ENCODE measurements at places on chromosomes 7 and 10.

DNA sequence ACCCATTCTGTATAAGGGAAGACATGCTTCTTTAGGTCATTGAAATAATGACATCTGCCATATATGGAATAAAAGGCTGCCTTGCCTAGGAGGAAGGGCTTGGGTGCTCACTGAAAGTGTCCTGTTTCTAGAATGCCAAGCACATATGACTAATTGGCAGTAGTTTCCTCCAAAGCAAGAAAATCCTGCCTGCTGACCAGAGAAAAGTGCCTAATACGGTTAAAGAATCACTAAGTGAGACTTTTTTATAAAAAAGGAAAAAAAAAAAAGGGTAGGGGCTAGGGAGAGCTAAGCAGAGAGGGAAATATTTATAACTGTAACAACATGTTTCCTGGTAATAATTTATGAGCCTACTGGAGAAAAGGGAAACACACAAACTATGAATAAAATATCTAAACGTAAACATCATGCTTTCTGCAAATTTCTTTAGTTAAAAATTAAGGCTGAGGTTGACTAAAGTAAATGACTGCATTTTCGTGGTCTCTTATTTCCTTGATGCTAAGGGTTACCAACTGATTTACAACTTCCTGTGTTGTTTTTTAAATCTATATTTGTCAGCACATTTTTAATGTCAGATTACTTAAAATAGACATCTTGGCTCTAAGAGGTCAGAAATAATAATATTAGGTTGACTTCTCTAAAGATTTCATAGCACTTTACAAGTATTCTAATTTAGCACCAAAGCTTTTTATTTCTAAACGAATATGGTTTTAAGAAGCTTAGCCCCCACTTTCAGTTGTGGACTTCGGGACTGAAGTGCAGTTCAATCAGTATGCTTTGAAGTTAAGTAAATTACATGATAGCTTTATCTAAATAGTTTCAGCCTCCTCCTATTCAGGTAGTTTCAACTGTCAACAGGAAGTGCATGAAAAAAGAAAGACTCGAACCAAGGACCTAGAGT is 89.6 kb downstream of the CABCOCO1 start:
- DNase-seq, result no peak

- DNase-seq, result no peak
These were observed 613.1 kb downstream of the SUGCT start for GRCh38 chr7:40747856-40748255.

GRCh38 chr10:125149036-125149679 is 11.2 kb downstream of the CTBP2 start:
- DNase-seq, result no peak

DNA sequence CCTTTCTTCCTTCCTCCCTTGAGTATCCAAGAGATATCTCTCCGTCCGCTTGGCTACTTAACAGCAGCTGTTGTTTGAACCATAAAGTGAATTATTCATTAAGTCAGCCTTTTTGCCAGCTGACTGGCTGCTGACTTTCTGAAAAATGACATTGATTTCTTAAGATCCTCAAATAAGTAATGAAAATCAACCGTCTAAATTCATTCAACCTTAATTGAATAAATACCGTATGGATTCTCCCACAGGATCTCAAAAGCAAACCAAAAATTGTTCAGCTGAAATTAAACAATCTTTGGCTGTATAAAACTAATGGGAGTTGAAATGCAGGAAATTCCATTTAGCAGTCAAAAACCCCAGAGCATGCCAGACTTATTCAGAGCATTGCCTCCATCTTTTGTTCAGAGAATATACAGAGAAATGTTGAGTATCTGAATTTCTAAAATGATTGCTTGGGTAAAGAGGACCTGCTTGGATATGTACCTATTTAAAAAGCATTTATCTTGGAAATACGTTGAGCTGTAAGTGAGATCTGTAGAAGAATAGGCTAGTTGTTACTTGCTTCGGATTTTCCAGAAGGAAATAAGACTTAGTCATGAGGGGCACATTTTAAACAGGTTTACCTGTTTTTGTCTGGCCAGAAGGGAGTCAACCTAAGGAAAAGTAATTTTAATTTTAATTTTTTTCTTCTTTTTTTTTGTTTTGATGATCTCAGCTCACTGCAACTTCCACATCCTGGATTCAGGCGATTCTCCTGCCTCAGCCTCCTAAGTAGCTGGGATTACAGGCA is 136.2 kb downstream of the PLXDC2 start:
- no peak for DNase-seq

- no peak for DNase-seq
These were observed 26.3 kb downstream of the IPMK start for GRCh38 chr10:58241346-58241745.

- DNase-seq, result peak; percentile 45
These were observed 60.9 kb downstream of the ARMC3 start for GRCh38 chr10:22988581-22989360.

DNA sequence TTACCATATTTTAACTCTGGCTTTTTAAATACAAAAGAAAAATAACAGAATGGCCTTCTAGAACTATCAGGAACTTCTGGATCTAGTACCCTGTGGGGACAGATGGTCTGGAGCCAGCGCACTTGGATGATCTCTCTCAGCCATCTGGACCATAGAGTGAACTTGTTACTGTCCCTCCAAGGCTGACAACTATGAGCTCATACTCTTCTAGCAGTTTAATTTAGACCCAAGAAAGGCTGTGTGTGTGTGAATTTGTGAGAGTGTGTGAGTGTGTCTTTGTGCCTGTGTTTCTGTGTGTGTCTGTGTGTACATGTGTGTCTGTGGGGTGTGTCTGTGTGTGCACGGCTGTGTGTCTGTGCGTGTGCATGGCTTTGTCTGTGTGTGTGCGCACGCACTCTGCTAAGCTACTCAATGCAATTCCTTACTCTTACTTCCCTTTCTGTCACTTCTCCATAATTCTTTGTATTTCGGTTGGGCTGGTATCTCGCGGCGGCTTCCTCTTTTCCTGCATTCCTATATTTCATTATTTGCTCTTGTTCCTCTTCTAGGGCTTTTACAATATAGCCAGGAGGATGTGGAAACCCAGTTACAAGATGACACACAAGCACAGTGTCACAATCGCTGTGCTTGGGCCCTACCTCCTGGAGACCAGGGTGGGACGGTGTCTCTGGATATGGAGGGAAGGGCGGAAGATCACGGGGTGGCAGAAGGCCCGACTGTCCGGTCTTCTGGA is 51.9 kb downstream of the IKZF1 start:
- DNase-seq, result no peak

DNA sequence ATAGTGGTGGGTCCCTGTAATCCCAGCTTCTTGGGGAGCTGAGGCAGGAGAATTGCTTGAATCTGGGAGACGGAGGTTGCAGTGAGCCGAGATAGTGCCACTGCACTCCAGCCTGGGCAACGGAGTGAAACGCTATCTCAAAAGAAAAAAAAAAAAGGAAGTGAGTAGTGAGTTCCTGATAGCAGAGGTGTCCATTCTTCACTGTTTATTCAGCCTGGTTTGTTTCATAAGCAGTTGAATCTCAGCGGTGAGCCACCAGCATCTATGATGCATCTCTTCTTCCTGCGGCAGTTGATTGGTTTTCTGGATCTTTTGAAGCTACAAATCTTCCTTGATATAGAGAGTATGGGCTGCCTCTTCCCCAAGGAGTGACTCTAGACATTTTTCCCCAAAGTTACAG is 316.1 kb upstream of the MTPN start:
- DNase-seq, result no peak

DNA sequence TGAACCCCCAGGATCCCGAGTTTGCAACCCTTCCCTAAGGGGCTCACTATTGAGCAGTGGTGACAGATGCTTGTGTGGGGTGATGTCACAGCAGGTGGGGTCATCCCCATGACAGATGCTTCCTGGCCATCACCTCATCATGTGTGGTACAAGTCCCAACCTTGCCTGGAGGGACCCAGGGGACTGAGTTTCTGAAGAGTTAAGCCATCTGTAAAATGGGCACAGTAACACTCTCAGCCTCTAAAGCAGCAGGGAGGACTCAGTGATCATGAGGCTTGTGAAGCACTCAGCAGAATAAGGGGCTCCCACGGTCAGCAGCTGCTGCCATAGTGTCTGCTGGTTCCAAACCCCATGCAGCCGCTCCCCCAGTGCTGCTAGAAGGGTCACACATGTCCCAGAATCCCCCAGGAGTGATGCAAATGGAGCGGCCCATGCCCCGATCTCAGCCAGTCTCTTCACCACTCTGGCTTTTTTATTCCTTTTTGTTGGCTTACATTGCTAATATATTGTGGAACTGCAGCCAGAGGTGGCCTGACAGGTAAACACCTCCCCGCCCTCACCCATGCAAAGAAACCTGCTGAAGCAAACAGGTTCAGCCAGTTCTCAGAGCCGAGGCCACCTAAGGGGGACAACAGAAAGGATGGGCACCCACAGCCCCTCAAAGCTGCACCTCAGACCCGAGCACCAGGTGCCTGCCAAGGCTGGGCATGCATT is 102.1 kb upstream of the PDGFA start:
- no peak for DNase-seq

DNA sequence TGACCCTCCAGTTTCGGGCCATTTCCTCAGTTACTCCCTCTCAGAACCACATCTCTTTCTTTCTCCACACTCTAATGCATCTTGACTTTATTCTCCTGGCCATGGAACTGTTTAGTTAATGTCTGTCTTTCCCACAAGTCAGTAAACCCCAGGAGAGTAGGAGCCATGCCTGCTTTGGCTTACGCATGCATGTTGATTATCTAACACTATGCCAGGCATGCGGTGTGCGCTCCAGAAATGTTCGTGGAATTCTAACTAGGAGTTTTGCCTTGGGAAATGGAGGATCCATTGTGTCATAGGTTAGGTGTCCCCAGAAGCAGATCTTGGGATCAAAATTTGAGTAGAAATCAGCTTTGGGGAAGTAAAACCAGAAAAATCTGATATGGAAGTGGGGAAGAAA is 308.9 kb downstream of the GRID1 start:
- no peak for DNase-seq

DNA sequence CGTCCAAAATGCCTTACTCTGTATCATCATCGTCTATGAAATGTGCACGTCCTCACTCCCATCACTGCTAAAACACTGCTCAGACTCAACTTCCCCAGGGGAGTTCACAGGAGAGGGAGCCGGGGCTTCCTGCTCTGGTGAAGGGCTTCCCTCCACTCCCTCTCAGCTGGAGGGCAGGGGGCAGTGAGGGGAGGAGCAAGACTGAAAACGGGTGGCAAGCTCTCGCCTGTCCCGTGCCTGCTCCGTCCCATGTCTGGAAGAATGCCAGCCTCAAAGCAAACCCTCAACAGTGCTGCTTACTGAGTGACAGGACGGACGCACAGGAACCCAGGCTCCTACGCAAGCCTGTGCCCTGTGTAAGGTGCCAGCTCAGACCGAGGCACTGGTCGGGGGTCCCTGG is 25.1 kb downstream of the PRKAG2 start:
- DNase-seq, result no peak

- no peak for DNase-seq
These were observed 6.5 kb upstream of the HERPUD2 start for GRCh38 chr7:35701287-35701900.

GRCh38 chr10:127044186-127044585 is 139.0 kb downstream of the DOCK1 start:
- DNase-seq, result no peak

- no peak for DNase-seq
These were observed 257.3 kb downstream of the PTEN start for GRCh38 chr10:88120599-88121333.

DNA sequence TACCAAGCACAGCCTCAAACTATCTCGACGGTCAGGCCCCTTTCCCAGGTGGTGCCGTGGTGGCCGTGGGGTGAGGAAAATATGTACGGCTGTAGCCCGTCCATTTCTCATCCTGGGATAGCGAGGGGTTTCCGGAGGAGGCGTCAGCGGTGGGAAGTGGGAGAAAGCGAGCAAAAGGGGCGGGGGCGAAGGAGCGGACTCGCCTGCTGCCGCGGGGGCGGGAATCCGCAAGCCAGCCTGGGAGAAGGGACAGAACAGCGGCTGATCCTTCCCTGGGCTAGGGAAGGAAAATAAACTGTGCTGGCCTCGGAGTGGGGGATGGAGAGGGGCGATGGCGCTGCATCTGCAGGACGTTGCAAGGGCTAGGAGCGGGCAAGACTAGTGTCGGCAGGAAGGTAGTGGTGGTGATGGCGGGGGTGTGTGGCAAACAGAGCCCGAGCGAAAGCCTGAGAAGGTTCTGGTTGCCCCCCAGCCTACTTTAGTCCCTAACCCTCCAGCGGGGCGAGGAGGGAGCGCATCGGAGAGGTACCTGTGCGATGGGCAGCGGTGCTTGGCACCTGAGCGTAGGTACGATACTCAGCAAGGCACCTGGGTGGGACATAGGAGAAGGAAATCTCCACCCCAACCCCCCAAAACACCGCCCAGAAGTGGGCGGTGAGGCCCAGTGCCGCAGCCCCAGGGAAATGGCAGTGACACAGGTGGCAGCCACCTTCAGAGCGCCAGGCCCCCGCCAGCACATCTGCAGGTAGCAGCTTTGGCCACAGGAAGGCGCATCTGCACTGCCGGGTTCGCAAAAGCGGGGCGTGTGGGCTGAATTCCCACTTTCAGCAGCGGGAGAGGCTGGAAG is 49.9 kb upstream of the STEAP1B start:
- DNase-seq, result no peak

DNA sequence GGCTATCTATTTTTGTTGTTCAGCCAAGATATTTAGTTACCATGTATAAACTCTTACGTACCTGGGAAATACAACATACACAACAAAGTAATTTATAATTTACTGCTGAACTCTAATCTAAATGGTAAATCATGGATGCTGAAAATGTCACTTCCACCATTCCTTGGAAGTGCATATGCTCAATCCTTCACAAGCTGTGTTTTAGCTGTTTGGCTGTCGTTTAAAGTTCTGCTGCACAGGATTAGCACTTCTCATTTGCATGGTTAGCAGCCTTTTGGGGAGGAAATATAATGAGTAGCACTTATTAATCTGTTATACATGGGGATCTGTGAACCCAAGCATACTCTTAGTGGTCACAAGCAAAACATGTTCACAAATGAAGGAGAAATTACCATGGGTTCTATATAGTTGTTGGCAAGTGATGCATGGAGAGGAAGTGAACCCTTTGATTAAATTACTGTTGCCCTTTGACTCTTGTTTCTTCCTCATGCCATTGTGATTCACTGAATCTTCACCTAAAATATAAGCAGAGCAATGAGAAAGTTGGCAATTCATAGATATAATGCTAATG is 18.5 kb downstream of the PIK3CG start:
- no peak for DNase-seq

DNA sequence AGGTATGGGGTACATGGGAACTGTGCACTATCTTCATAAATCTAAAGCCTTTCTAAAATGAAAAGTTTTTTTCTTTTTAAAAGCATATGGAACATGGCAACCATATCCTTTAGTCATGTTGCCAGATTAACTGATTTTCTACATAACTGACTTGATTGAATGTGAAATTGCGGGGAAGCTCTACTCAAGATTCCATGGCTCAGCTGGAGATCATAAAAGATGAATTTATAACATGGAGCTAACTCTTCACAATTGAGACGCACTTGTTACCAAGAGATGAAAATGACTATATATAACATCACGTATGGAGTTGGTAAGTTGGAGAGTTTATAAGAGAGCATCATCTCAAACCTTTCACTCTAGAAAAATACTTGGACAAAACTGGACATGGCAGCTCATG is 190.2 kb upstream of the MYO3A start:
- no peak for DNase-seq

DNA sequence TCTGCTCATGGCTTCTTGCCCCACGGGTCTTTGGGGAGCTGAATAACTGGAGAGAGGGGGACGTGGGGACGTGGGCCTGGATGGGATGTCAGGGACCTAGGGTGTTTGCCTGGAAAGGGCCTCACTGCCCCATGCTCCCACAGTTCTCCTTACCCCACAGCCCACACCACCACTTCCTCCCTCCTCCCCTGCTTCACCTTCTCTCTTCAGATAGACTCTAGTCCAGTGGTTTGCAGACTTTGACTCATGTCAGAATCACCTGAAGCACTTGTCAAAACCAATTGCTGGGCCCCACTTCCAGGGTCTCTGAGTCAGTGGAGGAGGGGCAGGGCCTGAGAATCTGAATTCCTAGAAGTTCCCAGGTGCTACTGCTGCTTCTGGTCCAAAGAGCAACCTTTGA is 327.4 kb downstream of the RPS24 start:
- DNase-seq, result no peak

All from NCI-H1048 (cell line).